Stimulated activated CD4-positive, alpha-beta T cell treated with anti-CD3 and anti-CD28 coated beads, Interleukin-15, amount 100 ng/mL, for 1 hour (primary cell): ENCODE measurements at places on chromosomes 4 and X.

DNA sequence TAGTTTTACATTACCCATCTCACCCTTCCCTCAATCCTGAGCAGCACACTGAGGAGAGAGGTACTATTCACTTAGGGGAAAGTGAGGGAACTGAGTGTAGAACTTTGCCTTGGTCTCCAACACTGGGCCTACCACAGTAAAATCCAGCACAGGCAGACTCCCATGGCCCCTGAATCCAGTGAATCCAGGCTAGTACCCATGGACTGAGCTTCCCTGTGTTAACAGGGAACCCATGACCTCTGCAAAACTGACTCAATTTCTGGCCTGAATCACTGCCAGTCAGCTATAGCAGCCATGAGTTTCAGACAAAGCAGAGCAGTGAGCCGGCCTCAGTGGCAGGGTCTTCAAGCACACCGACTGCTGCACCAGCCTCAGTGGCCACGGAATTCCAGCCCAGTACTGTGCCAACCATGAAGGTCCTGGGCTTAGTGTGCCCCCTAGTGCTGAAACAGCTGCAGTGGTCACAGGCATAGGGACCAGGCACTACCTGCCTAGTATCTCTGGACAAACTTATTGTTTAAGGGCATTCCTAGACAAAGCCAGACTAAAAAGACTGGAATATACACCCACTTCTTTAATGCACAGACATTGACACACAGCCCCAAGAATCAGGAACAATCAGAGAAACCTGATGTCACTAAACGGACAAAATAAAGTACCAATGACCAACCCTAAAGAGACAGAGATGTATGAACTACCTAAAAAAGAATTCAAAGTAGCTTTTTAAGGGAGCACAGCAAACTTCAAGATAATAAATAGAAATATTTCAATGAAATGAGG lies 127.4 kb upstream of the RPL34 start:
- DNase-seq: no peak

GRCh38 chr4:147546349-147546748 lies 65.5 kb downstream of the EDNRA start:
- no peak for DNase-seq

DNA sequence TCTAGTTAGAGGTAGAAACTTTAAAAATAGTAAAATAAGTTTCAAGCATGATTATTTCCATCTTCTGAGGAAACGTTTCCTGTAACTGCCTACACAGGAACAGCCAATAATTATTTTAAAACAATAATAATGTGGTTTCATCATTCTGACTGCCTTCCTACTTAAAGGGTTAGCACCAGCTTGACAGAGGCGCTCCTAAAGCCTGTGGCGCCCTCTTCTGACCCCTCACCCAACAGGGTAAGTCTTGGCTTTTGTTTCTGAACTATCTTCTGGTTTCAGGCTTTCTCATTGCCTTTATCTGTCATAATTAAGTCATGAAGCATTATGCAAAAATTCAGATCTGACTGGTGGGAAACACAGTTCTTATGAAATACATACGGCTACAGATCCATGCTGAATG lies 96.7 kb downstream of the ITM2A start:
- peak; percentile 54 for DNase-seq

DNA sequence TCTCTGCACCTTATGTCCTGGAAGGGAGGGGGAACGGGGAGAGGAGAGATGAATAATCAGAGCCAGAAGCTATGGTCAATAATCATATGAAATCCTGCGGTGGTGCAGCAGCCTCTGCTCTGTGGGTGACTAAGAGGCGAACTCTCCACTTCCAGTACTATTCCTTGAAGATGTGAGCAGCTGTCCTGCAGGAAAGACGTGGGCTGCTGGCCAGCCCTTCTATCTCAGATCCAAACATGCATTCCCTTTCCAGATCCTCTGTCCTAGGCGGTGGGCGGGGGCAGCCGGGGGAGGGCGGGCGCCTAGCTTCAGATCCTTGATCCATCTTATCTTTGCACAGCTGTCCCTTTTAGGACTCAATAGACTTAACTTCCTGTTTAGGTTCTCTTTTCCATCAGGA lies 34.5 kb downstream of the SPINK2 start:
- DNase-seq: no peak

GRCh38 chrX:49816435-49816834 lies 12.7 kb upstream of the PAGE4 start:
- DNase-seq: no peak

DNA sequence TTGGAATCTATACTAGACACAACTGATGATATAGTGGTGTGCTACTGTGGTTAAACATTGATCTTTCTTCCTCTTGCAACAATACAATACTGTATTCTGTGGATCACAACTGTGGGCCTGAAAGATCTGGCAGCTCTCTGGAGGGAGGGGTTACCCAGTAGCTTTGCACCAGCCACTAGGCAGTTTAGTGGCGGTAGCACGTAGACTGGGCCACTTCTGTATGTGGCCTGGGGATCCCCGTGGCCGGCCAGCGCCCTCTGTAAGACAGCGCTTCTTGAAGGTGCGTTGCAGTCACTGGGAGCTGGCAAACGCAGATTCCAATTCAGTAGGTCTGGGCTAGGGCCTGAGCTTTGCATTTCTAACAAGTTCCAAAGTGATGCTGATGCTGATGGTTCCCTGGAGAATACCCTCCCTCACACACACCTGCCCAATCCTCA lies 168.6 kb downstream of the MGST2 start:
- DNase-seq: no peak

DNA sequence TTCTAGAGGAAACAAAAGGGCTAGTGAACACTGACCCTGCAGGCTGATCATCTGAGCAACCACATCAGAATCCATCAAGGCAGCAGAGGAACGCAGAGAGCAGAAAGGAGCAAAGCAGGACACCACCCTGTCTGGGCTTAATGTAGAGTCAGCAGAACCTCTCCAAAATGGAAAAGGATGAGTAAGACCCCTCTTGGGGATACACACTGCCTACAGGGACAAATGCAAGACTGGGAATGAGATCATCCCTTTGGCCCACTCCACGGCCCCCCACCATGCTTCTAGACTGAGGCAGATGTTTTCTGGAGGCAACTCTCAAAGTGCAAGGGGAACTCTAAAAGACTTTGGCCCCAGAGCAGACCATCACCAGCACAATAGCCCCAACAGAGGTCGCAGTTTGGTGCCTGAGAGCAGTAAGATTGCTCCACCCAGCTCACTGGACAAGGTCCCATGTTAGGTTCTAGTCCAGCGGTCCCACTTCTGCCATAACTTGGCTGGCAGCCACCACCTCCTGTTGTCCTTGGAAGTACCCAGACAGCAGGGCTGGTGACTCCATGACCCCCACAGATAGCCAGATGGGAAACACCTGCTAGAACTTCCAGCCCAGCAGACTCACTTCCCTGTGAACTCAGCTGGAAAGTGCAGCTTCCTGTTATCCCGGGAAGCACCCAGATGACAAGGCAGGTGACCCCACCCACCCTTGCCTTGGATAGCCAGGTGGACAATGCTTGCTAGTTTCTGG lies 372.7 kb downstream of the INPP4B start:
- DNase-seq: no peak

DNA sequence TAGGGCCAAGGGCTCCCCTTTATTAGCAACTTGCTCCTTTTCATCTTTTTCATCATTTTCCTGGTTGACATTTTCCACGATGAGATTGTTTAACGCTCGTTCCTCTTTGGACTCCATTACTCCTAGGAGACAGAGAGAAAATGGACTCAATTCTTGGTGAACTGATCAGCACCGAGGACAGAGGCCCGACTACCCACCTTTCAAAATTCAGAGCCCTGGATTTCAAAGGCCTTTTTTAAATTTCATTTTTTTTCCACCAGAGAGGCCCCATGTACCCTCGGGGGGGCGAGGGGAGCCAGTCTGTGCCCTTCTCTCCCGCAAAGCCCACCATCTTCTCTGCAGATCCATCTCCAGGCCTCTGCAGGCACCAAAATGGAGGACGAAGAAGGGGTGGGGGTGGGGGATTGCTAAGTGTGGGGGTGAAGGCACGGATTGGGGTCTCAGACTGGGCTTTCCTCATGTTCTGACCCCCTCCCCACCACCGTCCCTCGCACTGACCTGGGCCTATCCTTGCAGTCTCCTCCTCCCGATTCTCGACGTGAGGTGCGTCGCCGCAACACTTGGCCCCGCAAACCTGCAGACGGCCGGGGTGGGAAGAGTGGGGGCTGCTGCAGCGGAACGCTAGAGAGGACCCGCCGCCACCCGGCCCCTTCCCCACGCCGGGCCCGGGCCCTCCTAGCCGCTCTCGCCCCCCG lies 783 bp downstream of the BEX2 start:
- DNase-seq: no peak

GRCh38 chrX:150032742-150033141 lies 94.5 kb upstream of the EOLA2 start:
- no peak for DNase-seq

GRCh38 chrX:643241-643595 lies 12.6 kb downstream of the SHOX start:
- DNase-seq: no peak

- no peak for DNase-seq
These were observed at the start of gene NMU for GRCh38 chr4:55635741-55636655. NMU (minus strand) TSS chr4:55636298; CDS start chr4:55636192, 106 bp downstream.

- DNase-seq: peak; percentile 98
These were observed at the start of gene PPAT for GRCh38 chr4:56435140-56435926. PPAT (minus strand) TSS chr4:56435615; CDS start chr4:56435477, 138 bp downstream.

- DNase-seq: no peak
These were observed 8.1 kb downstream of the TCEAL3 start for GRCh38 chrX:103615781-103616371.

- DNase-seq: no peak
These were observed 65.9 kb downstream of the MTHFD2L start for GRCh38 chr4:74223801-74224200.

DNA sequence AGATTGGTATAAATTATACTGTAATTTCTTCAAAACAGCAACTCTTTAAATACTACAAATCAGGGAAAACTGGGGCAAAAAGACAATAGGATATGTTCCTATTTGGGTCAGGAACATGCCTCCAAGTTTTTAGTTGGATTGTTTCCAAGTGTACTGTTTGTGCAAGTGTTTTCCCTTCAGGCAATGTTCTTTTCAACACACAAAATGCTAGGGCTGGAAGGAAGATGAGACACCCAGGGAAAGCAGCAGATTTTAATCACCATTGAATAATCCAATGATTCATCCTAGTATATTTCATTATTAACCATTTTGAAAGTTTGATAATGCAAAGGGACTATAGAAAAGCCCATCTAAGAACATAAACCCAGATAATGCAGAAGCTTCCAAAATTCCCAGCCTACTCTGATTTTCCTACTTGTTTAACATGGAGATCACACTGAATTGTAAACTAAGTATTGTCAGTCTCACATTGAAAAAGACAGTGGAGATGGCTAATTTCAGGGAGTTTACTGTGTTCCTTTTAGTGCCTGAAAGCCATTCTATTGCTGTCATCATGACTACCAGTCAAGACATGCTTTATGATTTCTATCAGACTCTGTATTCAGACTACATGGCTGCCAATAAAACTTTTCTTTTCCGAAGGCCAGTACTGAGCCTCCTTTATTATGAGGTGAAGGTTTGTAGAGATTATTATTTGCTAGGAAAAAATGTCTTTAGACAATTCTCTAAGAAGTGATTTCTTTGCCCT lies 38.6 kb downstream of the COL4A6 start:
- no peak for DNase-seq

DNA sequence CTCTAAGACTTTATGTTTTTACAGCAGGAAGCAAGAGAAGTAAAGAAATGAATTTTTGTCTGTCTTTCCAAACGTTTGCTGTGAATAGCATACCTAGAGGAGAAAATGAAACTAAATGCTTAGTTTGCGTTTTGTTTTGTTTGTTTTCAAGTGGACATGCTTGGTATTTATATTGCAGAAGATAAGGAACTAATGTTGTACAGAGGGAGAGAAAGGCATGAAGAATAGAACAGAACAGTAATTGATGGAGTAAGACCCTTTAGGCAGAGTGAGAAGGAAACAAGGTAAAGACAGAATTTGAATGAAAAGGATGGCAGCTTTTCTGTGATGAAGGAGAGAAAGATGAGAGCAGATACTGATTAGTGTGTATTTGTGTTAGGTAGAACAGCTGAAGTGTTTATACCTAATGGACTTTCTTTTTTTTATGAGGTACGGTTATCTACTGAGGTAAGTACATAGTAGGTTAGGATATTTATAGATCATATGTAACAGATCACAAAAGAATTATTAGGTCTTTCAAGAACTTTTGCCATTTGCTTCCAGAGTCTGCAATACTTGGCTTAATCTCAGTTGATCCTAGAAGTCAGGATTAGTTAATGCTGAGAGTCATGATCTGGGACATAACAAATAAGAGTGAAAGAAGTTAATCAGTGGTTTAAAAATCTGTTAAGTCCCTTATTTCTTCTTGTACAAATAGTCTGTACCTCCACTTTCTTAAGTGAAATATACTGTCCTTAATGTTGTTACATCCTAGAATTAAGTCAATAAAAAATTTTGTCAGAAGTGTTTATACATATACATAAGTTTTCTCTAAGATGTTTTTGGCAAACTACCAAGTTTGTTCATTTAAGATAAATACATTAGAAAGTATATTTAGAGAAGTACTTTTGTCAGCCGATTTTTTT lies 36.8 kb downstream of the FABP2 start:
- DNase-seq: no peak

GRCh38 chrX:108090491-108091263 lies 665 bp downstream of the PSMD10 start:
- no peak for DNase-seq

DNA sequence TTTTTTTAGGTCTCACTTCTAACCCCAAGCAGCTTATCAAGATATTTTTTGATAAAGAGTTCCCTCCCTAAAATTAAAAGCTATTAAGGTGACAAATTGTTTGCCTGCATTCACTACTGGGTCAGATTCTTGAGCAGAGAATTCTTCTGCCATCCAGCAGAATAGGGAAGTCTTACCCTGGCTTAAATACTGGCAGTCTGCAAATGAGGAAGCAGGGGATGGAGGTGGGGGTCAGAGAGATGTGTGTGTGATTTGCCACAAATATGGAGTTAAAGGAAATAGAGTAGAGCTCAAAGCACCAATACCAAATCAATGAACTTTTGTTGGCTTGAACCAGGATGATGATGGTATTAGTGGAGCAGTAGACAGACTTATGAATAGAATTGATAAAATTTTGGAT lies 122.2 kb downstream of the ANXA5 start:
- no peak for DNase-seq

GRCh38 chr4:76206222-76206942 lies 7.2 kb downstream of the SCARB2 start:
- no peak for DNase-seq

DNA sequence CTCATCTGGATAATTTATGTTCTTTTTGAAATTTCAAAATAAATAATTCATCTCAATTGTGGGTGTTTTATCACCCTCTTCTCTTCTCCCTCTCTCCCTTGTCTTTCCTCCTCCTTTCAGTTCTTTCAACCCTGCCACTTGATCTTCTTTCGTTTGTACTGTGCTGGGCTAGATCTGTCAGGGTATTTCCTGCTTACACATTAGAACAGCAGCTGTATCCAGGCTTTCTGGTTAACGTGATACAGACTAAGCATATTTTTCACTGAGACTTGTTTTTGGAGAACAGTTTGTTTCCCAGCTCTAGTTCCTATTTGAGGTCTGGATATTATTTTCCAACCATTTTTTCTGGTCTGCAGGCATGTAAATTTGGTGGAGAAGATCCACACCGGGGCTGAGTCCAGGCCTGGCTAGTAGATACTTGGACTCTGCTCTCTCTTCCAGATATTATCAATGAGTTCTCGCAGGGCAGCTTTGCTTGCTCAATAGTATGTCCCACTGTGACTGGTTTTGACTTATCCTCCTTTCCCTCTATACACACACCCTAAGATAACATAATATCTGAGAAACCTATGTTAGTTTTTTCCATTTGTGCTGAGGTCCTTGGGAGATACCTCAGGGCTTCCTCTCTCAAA lies 1310.7 kb upstream of the TENM3 start:
- no peak for DNase-seq
